CD14-positive monocyte (primary cell): ENCODE measurements at places on chromosomes 16 and 17.

- no peak for DNase-seq
Measured at GRCh38 chr17:82611140-82612058, 36.8 kb downstream of the WDR45B start.

- DNase-seq: no peak
Measured at GRCh38 chr17:80793851-80794267, 197.8 kb upstream of the CHMP6 start.

DNA sequence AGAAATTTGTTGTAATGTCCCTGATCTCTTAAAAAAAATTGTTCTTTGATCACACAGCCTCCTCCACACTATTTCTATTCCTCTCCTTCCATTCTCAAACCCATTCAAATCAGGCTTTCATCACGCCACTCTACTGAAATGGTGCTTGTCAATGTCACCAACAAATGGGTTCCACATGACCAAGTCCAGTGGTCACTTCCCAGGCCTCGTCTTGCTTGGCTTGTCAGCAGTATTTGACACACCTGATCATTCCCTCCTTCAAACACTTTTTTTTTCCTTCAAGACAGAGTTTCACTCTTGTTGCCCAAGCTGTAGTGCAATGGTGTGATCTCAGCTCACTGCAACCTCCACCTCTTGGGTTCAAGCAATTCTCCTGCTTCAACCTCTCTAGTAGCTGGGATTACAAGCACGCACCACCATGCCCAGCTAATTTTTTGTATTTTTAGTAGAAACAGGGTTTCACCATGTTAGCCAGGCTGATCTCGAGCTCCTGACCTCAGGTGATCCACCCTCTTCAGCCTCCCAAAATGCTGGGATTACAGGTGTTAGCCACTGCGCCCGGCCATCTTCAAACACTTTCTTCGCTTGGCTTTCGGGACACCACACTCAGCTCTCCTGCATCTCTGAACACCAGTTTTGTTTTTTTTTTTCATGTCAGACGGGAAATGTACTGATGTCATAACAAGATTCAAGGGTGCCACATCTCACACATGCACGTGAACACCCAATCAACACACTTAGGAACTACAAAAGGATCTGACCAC is 18.3 kb downstream of the NQO1 start:
- DNase-seq: no peak

DNA sequence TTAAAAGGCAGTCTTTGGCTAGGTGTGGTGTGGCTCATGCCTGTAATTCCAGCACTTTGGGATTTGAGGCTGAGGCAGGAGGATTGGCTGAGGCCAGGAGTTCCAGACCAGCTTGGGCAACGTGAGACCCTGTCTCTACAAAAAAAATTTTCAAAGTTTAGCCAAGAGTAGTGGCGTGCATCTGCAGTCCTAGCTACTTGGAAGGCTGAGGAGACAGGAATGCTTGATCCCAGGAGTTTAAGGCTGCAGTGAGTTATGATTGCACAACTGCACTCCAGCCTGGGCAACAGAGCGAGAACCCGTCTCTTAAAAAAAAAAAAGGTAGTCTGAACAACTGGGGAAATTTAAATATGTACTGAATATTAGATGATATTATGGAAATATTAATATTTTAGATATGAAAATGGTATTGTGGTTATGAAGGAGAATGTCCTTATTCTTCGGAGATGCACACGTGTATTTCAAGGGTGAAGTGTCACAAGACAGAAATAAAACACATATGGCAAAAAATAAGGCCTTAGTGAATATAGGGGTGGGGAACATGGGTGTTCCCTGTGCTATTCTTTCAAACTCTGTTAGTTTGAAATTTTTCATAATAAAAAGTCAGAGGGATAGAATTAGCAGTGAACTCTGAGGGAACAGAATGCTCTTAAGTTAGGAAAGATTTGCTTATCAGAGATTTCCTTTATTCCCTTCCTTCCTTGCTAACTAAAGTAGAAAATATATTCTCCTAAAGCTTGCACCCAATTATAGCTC is 144.7 kb downstream of the CDK5R1 start:
- no peak for DNase-seq

DNA sequence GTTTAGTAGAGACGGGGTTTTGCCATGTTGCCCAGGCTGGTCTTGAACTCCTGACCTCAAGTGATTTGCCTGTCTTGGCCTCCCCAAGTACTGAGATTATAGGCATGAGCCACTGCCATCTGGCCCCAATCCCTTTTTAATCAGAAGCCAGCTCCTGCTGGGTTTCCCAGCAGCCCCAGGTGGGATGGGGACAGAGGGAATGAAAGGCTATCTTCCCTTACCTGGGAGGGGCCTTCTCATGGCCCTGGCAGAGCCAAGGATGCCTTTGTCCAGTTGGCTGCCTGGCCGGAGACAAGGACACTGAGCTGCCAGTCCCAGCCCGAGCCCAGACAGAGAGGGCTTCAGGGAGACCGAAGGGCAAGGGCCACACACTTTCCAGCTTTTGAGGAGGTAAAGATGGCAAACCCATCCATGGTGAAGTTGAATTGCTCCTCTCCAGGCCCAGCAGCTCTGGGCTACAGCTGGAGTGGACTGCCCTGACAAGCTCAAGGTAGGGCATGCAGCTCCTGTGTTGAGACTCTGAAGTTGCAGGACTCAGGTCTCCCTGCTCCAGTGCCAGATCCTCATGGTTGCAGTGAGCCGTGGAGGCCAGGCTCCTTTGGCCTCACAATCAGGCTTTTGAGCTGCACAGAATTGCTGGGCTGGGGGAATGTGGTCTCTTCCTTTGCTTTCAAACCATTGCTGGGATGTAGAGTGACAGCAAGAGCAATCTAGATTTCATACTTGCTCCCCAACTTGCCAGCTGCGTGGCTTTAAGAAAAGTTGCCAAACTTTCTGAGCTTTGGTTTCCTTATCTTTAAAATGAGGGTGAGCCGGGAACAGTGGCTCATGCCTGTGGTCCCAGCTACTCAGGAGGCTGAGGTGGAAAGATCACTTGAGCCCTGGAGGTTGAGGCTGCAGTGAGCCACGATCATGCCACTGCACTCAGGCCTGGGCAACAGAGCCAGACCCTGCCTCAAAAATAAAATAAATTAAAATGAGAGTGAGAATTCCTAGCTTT is 44.5 kb upstream of the IL34 start:
- no peak for DNase-seq

GRCh38 chr16:84898447-84898846 is 78.7 kb downstream of the CRISPLD2 start:
- peak; percentile 85 for DNase-seq

- DNase-seq: peak; percentile 38
Measured at GRCh38 chr17:75633486-75634375, 497 bp downstream of the SMIM5 start.

- no peak for DNase-seq
Measured at GRCh38 chr17:5947701-5948180, 122.4 kb upstream of the WSCD1 start.

DNA sequence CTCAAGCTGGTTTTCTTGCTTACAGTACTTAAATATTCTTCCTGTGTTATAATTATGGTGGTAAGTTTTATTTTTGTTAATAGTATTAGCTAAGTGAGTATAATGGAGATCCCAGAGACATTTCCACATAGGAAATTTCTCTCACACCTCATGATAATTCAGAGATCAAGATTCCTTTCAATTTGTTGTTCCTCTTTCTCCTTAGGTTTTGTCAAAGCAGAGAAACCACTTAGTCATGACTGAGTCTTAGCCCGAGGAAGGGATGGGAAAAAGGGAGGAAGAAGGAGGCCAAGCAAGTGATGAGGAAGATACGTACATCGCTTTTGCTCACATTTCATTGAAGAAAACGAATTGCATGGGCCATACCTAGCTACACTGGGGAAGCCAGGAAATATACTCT is 18.4 kb downstream of the ESRP2 start:
- DNase-seq: no peak

DNA sequence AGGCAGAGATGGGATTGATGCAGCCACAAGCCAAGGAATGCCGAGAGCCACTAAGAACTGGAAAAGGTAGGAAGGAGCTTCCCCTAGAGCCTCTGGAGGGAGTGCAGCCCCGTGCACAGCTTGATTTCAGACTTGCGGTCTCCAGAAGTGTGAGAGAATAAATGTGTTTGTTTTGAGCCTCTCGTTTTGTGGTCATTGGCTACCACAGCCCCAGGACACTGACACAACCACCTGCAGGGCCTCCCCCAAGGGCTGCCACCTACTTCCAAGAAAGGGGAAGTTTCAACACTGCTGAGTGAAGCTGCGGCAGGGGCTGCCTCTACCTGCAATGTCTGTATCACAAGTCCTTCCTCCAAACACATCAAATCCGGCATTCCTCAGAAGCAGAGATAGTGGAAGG is 346.9 kb downstream of the C16orf95 start:
- DNase-seq: no peak

- DNase-seq: no peak
Measured at GRCh38 chr16:68636818-68637217, 8.3 kb upstream of the CDH3 start.

GRCh38 chr16:67054901-67055300 is 26.0 kb downstream of the CBFB start:
- no peak for DNase-seq

DNA sequence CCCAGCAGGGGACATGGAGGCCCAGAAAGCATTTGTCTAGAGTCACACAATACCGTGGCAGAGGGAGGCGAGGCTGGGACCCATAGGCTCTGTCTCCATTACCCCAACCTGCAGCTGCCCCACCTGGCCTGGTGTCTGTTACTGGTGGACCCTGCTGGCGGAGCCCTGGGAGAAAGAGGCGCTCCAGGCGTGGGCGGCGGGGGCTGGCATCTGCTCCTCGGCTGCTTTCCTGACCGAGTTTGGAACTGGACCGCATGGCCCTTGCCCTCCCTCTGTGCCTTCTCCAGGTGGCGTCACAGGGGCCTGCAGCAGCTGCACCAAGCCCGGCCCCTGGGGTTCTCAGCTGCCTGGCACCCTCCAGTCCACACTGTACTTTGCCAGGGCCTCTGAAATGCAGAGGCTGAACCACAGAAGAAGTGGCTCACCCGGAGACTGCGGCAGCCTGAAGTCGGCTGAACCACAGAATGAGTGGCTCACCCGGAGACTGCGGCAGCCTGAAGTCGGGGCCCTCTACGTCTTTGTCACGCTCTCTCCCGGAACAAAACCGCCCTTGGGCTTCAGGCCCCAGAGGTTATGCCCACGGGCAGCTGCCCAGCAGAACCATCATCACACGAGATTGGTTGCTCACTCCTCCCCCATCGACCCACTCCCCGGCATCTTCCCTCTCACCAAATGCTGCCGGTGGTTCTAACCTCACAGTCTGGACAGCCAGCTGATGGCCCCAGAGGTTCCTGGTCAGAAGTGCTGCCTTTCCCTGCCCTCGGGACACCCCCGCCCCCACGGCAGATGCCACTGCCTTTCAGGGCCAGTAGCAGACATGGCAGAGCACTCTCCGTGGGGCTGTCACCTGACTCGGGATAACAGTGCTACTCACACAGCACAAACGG is 20.2 kb downstream of the CBFA2T3 start:
- peak; percentile 32 for DNase-seq

DNA sequence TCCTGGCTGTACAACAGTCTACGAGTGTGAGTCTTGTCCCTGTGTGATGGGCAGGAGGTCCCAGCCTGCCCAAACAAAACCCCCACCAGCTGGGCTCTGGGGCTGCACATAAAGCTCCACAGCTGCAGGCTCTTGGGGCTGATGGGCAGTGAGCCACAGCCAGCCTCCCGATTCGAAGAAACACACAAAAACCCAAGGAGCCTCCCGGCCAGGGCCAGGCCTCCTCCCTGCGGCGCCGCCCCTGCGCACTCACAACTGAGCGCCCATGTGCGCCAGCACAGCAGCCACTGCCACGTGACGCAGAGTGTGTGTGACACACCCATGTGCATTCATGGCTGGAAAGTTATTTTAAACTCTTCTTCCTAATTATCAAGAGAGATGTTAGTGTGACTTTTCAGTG is 30.6 kb upstream of the FAAP100 start:
- DNase-seq: no peak

GRCh38 chr16:1425616-1426370 is 5.1 kb upstream of the PERCC1 start:
- DNase-seq: no peak

- no peak for DNase-seq
Measured at GRCh38 chr16:9183682-9184353, 92.4 kb downstream of the HAPSTR1 start.

DNA sequence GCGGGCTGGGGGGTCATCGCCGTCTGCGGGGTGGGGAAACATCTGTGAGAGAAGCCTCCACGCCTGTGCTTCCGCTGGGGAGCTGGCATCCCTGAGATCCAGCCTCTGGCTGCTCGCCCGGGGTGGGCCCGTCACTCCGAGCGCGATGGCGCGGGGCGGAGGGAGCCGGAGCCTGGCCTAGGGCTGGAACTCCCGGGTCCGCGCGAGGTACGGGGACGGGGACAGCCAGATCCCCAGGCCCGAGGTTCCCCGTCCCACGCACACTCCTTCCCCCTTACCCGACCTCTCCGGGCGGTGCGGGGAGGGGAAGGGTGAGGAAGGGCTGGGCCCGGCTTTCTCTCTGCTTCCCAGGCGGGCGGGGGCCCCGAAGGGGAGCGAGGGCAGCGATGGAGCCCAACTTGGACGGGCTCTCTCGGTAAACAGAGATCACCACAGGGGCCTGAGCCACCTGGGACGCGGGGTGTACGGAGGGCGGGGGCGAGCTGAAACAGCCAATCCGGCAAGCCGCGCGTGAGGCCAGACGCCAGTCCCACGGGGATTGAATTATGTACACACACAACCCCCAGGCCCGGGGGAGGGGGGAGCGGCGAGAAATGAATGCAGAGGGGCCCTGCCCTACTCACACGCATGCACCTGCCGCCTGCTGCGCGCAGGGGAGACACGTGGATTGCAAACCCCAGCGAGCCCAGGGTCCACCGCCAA is at the start of gene SLC16A11:
Gene SLC16A11 (minus strand): TSS at position 596 of the 702 bp plus-strand sequence. CDS start 579 bp downstream, at position 17.
- no peak for DNase-seq

DNA sequence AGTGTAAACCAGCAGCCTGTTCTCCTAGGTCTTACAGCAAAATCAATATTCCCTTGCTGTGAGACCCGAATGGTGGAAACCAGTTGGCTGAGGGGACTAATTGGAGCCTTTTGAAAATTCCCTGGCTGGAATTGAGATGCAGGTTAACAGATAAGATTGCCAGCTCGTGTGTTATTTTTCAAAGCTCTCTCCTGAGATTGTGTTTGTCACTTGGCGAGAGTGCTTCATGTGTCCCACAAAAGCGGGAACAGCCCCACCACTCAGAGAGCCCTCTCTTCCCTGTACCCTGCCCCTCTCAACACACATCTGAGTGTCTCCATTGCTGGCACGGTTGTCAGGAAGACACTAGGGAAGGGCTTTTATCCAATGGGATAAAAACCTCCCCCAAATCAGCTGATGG is 356.1 kb downstream of the CPPED1 start:
- no peak for DNase-seq
